ENCODE measurements at places on chromosomes 7 and 10.
A peak's percentile ranks its signal among the peaks of the same experiment; 100 is the strongest.

GRCh38 chr7:50145226-50145625 is 52.2 kb upstream of the ZPBP start:
- no peak for DNase-seq

- peak; percentile 31 for DNase-seq
These were observed 291.6 kb upstream of the SEMA3C start for GRCh38 chr7:81210137-81211064.

- DNase-seq = peak; percentile 89
These were observed 35.4 kb downstream of the JMJD1C start for GRCh38 chr10:63430091-63430998.

DNA sequence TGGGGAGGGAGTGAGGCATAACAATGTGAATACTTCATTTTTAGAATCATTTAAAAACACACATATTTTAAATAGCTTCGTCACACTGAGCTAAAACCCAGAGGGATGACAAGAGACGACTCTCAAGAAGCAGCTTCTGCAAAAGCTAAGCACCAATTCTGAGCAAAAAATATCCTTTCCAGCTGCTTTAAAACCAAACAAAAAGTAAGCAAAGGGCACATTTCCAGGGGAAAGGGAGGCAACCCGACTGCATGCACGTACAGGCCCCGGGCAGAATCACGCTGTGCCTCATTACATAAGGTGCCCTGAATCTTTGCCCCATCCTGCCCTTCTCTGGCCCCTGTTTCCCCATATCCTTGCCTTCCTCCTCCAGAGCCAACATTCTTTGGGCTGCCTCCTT is 78.4 kb downstream of the DGKI start:
- DNase-seq = no peak

GRCh38 chr7:16299853-16300252 is 121.5 kb downstream of the CRPPA start:
- no peak for DNase-seq

All from M059J (cell line).